ENCODE measurements at places on chromosomes 12 and 14.

GRCh38 chr12:4974217-4974616, 64.5 kb downstream of the KCNA1 start:
- DNase-seq, result no peak

- no peak for DNase-seq
Observed at GRCh38 chr14:51401756-51402155, 161.7 kb downstream of the TMX1 start.

DNA sequence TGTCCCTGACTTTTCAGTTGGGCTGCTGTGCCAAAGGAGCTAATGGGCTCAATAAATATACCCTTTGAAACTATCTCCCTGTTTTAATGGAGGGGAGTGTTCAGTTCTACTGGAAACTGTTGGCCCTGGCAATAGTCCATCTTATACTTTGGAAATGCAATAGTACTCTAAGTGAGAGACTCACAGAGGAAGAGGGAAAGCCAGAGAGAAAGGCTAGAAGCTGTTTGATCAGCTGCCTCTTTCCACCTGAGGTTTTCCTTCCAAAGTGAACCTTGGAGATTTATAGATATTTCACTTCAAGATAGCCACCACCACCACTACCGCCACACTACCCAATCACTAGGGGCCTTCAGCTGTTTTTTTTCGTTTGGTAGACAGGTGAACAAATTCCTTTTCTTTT, 93.6 kb upstream of the CCDC91 start:
- no peak for DNase-seq

- no peak for DNase-seq
Observed at GRCh38 chr14:59664741-59665140, 88.1 kb upstream of the CCDC175 start.

- DNase-seq, result no peak
Observed at GRCh38 chr12:15851919-15852318, 30.3 kb upstream of the STRAP start.

Data from kidney (tissue), 22 donors.